Right forelimb (tissue), 1 donor: ENCODE measurements at places on chromosomes 1 and 21.

DNA sequence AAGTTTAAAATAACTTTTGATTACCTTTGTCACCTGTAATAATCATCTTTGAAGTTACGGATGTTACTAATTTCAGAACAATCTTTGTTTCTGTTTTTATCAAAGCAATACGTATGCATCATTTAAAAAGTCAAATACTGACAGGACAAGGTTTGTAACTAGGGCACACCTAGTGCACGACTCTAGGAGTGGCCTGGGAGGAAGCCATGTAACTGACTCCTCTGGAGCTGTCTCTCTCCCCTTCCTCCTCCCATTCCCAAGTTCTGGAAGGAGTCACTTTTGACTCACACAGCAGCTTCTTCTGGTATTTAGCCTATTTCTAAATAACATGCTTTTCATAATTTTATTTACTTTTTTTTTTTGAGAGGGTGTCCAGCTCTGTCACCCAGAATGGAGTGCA, 11.8 kb upstream of the RAP1GAP start:
- no peak for DNase-seq

DNA sequence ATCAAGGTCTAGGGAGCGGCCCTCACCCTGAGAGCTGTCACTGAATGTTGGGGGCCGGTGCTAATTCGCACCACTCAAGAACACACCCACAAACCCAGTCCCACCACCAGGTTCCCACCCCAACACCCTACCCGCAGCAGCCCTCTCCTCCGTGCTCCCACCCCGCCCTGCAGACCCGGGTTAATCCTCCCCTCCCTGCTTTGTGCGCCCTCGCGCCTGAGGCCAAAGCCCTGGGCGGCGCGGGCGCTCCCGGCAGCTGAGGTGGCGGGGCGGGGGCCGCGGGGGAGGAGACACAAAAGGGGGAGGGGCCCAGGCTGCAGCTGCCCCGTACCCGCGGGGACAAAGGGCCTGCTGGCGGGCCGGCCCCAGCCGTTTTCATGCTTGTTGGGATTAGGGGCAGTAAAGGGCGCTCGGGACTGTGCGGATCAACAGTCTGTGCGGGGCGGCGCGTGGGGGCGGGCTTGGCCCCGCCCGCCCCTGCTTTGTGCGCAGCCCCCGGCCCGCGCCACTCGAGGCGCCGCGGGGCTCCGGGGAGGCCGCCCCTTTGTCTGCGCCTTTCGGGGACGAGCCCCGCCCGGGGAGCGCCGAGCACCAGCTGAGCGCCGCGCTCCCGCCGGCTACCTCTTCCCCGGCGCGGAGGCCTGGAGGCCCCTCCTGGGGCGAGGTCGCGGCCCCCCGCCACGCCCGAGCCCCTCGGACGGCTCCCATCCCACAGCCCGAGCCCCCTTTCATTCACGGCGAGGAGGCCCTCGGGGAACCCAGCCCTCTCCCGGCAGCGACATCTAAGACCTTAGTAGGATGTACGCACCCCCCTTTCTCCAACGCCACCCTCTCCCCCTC, 10.9 kb downstream of the C1orf216 start:
- peak; percentile 69 for DNase-seq

GRCh38 chr21:28818663-28819278, 173.9 kb downstream of the LTN1 start:
- no peak for DNase-seq

DNA sequence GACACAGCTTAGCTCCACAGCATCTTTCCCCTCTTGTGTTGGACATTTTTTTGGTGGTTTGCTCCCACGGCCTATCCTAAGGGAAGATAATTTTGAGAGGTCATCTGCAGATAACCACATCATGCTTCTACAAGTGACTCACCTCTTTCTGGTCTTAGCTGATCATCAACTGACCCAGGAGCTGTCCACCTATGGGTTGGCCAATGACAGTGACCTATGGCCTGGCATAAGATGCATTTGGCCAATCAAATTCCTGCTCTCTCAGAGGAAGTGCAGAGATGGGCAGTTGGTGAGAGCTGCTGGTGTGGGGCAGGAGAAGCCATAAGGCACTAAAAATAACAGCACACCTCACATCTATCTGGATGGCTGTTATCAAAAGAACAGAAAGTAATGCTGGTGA, 100.0 kb upstream of the CLDN14 start:
- DNase-seq = no peak

- DNase-seq = no peak
Measured at GRCh38 chr1:201404055-201404454, 4.9 kb upstream of the LAD1 start.

DNA sequence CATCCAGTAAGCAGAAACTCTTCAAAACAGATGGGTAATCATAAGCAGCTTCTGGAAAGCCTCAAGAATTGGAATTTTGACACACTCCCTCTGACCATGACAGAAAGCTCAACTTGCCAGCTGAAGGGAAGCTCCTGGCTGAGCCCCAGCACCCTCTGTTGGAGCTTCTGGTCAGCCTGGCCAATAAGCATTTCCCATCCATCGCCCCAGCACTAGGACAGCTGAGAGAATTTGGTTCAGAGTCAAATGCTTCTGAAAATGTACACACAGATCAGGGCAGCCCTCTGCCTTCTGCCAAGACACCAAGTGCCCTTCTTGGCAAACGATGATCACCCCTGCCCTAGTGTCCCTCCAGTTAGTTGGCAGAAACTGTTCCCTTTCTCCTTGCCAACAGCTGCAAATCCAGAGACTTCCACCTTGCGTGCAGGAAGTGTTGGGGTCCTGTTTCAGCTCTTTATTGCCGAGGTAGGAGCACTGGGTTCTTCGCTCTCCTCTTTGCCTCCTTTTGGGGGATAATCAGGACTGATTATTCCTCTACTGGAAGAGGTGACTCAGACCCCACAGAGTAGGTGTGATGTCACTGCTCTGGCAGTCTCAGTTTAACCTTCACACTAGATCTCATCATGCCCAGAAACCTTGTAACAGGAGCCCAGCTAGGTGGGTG, 11.9 kb downstream of the PIGV start:
- DNase-seq = peak; percentile 72

GRCh38 chr1:236809148-236809547, 14.1 kb downstream of the MTR start:
- no peak for DNase-seq

- DNase-seq = no peak
Measured at GRCh38 chr21:35120631-35121180, 71.6 kb upstream of the RUNX1 start.

- no peak for DNase-seq
Measured at GRCh38 chr1:45397285-45397684, 57.0 kb upstream of the MUTYH start.

- no peak for DNase-seq
Measured at GRCh38 chr1:38932571-38932970, 9.1 kb downstream of the RHBDL2 start.

- DNase-seq = no peak
Measured at GRCh38 chr1:175504875-175505555, 238.4 kb downstream of the TNR start.

DNA sequence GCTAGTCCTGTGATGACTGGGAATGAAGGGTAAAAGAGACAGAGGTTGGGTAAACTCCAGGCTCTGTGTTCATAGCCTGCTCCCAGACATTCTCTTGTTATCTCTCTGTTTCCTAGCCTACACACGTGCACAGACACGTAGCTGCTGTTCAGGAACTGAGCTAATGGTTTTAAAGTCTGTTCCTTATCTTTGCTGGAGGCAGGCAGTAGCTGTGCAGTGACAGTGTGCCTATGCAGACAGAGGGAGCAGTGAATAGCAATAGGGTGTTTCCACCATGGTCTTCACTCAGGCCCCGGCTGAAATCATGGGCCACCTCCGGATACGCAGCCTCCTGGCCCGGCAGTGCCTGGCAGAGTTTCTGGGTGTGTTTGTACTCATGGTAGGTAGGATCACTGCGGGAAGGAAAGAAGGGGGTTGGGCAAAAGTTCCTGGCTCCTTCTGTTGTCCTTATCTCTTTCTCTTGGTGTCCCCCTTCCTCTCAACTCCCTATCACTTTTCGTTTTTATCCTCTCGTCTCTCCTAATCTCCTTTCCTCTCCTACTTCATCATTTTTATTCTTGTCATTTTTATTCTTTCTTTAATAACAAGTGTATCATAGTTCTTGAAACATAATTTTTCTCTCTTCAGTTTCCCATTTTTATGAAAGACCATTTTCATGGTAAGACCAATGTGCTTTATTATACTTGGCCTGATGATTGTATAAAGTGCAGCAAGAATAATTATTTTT, at the start of gene AQP10:
Gene AQP10 (plus strand): TSS at position 212 of the 727 bp plus-strand sequence. CDS start 63 bp downstream, at position 275.
- DNase-seq = no peak

DNA sequence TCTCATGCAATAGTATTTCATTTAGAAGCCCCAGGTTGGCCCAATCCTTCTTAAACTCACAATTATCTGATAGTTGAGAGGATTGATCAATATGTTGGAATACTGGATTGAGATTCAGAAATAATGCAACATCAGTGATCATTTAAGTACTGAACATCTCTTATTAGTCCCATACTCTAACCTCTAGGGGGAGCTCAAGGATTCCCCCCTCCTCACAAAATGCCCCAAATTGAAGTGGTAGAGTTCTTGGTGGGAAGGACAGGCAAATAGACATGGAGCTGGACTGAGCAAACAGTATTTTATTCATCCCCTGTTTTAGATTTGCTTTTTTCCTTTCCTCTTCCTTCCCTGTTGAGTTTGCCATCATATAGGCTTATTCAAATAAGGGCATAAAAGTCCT, 62.8 kb downstream of the NGF start:
- no peak for DNase-seq

GRCh38 chr1:160837558-160838205, 25.0 kb downstream of the CD244 start:
- no peak for DNase-seq

- no peak for DNase-seq
Measured at GRCh38 chr1:160567858-160568682, 11.2 kb downstream of the CD84 start.

- no peak for DNase-seq
Measured at GRCh38 chr1:13775459-13775858, 75.5 kb downstream of the PRDM2 start.

- DNase-seq = no peak
Measured at GRCh38 chr1:72759486-72759885, 477.1 kb upstream of the NEGR1 start.

DNA sequence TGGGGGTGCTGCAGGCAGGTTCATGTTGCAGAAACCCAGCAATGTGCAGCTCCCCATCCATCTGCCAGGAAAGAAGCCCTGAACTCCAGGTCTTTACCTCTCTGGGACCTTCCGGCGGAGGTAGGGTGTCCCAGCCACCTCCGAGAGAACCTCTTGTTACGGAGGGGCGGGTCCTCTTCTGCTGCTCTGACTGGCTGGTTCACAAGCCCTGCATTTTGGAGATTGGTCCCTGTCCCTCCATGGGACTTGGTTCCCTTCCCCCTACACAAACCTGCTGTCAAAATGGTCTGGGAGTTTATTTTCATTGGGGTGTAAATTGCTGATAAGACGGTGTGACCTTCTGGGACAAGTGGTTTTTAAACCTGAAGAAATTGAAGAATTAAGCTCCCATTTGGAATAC, 8.0 kb upstream of the CELSR2 start:
- no peak for DNase-seq

- no peak for DNase-seq
Measured at GRCh38 chr1:236173174-236173767, 30.9 kb downstream of the GPR137B start.

GRCh38 chr1:31707711-31708110, 3.9 kb upstream of the COL16A1 start:
- DNase-seq = no peak

- no peak for DNase-seq
Measured at GRCh38 chr1:246074421-246074820, 432.7 kb downstream of the SMYD3 start.

GRCh38 chr21:44534688-44535087, 5.3 kb downstream of the KRTAP10-1 start:
- DNase-seq = peak; percentile 20

DNA sequence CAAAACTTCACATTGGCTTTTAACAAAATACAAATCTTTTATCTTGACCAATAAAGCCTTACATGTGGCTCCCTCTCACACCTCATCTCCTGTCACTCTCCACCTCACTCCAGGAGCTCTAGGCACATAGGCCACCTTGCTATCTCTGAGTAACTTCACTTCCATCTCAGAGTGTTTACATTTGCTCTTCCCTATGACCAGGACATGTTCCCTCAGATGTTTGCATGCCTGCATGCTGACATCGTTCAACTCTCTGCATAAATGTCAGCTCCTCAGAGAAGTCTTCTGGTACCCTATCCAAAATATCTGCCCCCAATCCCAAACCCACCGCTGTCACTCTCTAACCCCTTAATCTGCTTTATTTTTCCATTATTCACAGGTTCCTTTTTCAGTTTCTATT, 110.9 kb downstream of the TOMM20 start:
- DNase-seq = no peak

- DNase-seq = no peak
Measured at GRCh38 chr1:192604979-192605620, 29.5 kb downstream of the RGS1 start.

DNA sequence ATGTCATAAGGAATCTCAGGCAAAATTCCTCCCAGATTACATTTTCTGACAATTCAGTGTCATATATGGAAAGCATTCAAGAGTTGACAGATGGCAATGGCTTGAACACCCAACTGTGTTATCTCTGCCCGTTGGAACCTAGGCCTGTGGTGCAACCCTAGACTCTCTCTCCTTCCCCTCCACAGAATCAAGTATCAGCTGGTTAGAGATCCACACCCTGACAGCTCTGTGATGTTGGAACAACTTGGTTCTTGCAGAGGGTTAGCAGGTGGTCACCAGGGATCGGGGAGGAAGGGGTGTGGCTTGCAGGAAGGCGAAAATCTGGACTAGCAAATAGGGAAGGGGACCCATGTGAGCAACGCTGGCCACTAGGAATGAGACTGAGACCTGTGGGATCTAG, 26.3 kb downstream of the PCSK9 start:
- peak; percentile 38 for DNase-seq

DNA sequence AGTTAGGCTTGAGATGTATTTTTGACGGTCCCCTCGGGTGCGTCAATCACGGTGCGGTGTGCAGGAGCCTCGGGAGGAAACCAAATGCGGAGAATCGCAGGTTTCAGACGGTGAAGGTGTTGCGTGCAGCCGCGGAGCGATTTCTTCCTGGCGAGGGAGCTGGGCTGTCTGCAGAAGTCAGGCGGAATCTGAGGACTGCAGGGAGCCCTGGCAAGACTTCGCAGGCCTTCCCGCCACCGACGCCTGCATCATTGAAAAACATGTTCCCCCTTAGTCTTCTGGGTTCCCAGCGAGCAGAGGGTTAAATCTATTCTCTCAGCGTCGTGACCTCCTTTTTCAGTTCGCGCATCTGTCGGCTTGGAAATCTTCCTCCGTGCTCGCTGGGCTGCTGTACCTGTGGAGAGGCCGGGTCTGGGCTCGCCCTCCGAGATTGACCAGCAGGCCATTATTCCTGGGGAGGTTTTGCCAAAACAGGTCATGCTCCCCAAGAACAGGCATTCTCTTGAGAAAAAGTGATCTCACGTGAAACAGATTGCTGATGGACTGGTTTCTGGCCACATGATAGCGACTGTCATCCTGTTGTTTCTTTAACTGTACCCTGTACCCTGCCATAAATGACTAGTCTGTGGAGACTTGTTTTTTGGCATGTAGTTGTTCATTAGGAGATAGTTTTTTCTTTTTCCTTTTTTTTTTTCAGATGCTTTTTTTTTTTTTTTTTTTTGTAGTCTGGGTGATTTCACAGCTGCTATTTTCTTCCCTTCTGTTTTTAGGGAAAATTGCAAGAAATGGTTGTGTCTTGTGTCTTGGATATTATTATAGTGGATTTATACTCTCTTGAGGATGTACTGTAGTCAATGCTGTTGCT, 894 bp downstream of the EPB41 start:
- DNase-seq = peak; percentile 73

GRCh38 chr1:194512957-194513356, 1326.5 kb upstream of the B3GALT2 start:
- no peak for DNase-seq

GRCh38 chr21:45148316-45148990, 74.1 kb downstream of the ADARB1 start:
- DNase-seq = peak; percentile 12
